ENCODE measurements at places on chromosomes 1 and 21.

DNA sequence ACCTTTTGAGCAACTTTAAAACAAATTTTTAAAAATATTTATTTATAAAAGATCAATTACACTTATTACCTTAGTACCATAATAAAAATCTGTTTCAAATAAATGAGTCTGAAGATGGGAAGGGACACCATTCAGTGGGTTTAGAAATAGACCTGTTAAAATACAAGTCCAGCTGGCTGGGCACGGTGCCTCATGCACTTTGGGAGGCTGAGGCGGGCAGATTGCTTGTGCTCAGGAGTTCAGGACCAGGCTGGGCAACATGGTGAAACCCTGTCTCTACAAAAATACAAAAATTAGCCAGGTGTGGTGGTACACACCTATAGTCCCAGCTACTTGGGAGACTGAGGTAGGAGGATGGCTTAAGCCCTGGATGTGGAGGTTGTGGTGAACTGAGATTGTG lies 57.0 kb downstream of the ITSN1 start:
- no peak for DNase-seq

DNA sequence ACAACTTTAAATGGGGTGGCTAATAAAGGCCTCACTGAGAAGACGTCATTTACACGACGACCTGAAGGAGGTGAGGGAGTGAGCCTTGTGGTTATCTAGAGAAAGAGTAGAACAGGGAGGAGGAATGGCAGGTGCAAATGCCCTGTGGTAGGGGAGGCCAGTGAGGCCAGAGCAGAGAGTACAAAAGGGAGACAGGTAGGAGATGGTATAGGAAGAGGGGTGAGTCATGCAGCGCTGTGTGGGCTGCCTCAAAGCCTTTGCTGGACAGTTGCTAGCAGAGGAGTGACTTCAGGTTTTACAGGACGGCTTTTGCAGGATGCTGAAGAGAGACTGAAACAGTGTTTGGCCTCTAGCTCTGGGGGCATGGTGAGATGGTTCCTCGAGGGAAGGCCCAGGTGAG lies 116.0 kb downstream of the IER5 start:
- no peak for DNase-seq

DNA sequence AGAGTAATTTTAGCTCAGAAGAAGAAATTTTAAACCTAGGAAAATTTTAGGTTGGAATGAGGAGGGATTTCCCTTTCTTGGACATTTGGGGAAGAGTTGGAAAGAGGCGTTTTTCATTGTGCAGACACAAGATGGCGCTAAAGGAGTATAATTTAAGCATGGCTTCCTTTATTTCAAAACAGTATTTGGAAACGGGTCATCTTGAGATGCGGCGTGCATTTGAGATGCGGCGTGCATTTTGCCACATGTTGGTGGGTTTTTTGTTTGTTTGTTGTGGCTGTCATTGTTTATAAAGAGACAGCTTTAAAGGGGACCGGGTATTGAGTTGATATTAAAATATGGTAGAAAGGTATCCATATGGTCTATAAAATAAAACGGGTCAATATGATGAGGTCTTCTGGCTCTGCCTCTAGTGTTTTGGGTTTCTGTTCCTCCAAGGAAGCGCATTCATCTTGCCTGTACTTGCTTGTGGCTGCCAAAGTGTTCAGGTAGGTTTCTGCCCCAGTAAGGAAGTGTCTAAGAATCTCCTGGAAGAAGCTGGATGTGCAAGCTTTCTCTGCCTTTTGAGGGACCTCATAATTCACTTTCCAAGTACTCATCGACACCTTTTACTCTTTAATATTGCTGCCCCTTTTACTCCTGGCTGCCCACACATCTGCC lies 210.3 kb downstream of the SLC35F3 start:
- peak; percentile 49 for DNase-seq

GRCh38 chr1:7108251-7108650 lies 323.0 kb downstream of the CAMTA1 start:
- DNase-seq, result no peak

DNA sequence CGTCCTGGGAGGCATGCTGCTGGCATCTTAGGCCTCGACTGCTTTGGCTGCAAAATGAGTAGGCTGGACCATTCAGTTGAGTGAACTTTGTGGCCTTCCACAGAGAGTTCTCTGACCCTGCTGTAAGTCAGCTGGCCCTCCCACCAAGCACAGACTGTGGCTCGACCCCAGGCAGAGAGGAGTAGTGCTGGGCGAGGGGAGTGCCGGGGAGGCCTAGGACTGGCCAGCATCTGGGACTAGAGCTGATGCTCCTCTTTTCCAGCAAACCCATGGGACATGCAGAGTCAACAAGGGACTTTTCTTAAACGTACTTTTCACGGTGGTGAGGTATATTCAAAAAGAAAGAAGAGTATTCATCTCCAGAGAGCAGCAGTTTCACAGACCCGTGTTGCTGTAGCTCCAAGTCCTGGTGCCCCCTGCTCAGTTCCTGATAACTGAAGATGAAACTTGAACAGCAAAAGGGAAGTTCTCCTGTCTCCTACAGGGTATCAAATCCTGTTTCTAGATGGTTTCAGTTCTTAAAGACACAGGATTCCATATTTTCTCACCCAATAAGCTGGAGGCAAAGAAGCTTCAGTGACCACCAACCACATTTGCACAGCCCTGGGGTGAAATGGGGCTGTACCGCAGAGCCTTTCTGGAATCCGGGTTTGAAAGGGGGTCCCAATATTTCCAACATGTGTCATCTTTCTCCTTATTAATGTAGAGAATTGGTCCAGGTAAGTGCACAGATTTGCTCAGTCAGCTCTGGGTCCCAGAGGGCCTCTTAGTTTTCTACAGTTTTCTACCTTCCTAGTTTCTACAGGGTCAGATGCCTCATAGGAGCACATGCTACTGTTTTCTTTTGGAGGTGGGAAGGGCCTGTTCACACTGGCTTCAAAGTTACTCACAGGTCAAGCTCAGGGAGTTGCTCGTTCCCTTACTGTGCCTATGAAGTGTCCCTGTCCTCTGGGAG lies 20.9 kb downstream of the BATF3 start:
- DNase-seq, result peak; percentile 2

DNA sequence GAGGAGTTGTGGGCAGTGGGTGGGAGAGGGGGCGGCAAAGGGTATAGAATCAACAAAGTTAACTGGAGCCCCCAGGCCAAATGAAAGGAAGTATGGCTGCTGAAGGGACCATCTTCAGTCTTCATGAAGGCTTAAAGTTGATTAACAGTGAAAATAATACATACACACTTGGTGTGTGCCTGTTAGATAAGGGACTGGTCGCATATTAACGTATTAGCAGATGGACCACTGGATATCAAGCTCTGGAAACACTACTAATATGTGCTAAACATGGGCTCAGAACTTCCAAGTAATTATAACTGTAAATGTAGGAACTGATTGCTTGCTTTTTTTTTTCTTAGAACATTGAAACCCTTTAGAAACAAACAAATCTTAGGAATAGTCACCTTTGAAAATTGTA lies 224.7 kb upstream of the KIAA0040 start:
- DNase-seq, result no peak

GRCh38 chr1:59433440-59433813 lies 136.5 kb downstream of the FGGY start:
- DNase-seq, result no peak

DNA sequence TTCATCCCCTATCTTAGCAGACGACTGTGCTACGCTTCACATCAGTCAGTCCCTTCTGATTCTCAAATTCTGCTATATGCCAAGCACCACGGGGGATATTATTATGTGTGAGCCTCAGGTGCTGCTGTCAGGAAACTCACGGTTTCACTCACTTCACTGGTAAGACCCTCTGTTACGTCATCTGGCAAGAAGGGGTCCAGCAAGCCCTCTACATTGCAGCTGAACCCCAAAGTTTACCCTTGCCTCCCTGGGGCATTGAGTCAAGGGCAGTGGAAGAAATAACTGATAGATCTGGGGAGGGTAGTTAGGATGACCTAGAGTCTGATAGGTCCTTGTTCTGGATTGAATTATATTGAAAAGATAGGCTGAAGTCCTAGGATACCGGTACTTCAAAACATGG lies 237.4 kb downstream of the RRAGC start:
- no peak for DNase-seq

DNA sequence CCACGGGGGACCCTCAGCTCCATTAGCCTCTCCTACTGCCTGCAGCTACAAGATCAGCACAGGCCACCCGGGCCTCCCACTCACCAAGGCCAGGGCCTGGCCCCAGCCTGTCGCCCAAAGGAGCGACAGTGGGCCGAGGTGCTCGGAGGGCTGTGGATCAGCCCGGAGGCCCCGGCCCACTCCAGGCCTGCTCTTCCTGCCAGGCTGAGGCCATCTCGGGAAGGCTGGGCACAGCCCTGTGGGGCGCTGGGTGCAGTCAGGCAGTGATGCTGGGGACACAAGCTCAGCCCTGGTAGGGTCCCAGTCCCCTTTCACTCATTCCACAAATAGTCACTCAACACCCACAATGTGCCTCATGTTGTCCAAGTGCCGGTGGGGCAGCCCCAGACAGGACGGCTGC lies 58.8 kb downstream of the CASZ1 start:
- no peak for DNase-seq

DNA sequence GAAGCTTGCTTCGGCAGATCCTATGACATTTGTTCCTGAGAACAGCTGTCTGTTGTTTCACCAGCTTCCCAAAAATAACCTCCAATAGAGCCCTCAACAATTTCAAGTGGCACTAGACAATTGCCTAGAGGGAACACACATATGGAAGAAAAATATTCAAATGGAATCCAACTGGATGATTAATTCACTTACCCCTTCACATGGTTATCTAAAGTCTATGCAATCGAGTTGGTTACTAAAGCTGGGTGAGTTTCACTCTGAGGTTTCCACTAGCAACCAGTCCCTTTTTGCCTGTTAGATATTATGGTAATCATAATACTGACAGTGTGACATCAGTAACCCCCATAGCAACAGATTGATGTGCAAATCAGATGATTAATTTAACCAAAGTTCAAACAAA lies at the start of gene LEMD1:
Gene LEMD1, minus strand, starts transcription at position 259 of the 400 bp plus-strand sequence. CDS start 1,520 bp downstream, outside the sequence.
- DNase-seq, result no peak

- DNase-seq, result no peak
Measured at GRCh38 chr1:225883616-225884265, 1.6 kb upstream of the TMEM63A start.

GRCh38 chr21:46604975-46605766 lies at the start of gene S100B:
S100B (minus strand) TSS chr21:46605082; CDS start chr21:46602415, 2,667 bp downstream.
- peak; percentile 95 for DNase-seq

DNA sequence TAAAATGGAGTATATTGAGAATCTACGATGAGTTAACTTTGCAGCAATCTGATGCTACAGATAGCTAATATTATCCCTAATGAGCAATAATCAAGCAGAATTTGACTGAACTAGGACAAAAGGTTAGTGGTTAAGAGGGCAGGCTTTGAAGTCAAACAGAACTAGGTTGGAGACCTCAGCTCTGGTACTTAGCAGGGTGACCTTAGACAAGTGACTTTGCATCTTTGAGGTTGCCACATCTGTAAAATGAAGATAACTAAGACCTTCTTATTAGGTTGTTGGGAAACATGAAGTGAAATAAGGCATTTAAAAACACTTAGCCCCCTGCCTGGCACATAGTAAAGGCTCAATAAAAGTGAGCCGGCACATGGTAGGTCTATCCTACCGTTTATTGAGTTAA lies 4.3 kb upstream of the FUCA1 start:
- DNase-seq, result no peak

- DNase-seq, result no peak
Measured at GRCh38 chr1:59107916-59108315, 189.0 kb upstream of the FGGY start.

GRCh38 chr21:39180429-39181019 lies 2.7 kb downstream of the PSMG1 start:
- no peak for DNase-seq

DNA sequence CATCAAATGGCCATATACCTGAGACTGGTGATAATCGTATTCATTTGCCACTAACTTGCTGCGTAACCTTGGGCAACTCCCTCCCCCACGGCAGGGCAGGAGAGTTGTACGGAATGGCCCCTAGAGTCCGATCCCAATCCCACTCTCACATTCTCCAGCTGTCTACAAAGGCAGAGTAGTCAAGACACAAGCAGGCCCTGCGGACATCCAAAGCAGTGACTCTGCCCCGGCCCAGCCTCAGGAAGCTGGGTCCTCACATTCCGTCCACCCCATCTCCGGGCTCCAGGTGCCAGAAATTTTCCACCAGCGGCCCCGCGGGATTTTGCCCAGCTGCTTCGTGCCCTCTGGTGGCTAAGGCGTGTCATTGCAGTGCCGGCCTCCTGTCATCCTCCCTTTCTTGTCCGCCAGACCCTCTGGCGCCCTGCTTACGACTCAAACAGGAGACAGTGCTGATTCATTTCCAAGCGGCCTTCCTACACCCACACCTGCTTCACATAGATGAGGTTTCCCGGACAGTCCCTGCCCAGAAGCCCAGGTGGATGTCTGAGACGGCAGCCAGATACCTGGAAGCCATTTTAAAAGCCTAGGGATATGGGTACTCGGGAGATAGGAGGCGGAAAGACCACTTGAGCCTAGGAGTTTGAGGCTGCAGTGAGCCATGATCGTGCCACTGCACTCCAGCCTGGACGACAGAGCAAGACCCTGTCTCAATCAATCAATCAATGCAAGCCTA lies 2.9 kb upstream of the S100A2 start:
- DNase-seq, result peak; percentile 79

DNA sequence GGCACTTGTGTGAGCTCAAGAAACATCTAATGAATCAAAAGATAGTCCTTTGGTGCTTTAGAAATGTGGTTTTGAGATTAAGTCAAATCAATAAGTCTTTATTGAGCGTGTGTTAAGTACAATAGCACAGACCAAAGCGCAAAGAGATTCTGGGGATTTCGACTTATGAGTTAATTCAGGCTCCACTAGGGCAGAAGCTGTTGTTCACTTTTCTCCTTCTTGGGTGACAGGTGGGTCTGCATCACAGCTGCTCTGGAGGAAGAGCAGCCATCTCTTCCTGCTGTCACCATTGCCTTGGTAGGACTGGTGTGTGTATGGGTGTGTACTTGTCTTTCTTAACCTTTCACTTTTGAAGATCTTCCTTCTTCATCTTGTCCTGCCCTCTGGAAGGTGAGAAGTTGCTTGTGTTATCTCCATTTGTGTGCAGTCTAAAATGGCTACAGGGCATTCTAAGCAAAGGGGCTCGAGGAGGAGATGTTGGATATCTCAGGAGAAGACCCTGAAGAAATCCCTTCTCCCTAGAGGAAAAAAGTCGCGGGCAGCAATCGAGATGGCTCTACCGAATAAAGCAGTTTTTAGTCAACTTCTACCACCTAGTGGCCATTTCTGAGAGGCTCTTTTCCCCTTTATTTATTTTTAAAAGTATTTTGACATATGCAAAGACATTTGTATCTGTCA lies 22.9 kb upstream of the DISC1 start:
- peak; percentile 82 for DNase-seq

- DNase-seq, result no peak
Measured at GRCh38 chr1:155507945-155508344, 54.7 kb downstream of the ASH1L start.

GRCh38 chr1:167981933-167982332 lies 45.1 kb upstream of the MPC2 start:
- no peak for DNase-seq

DNA sequence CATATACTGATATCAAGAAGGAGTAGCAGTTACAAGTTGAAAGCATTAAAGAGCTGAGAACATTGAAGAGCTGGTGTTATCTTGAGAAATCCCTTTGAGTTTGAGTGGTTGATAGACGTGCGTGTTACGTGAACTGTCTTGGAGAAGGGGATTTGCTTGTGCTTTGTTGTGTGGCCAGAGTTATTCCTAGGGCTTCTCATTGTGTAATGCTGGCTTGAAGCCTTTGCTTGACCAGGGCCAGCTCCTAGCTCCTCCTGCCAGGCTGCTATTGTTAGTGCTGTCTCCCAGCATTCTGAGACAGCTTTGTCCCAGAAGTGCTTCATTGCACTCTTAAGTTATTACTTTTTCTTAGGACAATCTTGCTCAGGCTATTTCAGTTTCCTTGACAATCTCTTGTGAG lies 116.2 kb upstream of the KCNK2 start:
- DNase-seq, result peak; percentile 37

Data from midbrain (tissue), 1 donor.